SW480 (cell line): ENCODE measurements at places on chromosomes 4 and X.

DNA sequence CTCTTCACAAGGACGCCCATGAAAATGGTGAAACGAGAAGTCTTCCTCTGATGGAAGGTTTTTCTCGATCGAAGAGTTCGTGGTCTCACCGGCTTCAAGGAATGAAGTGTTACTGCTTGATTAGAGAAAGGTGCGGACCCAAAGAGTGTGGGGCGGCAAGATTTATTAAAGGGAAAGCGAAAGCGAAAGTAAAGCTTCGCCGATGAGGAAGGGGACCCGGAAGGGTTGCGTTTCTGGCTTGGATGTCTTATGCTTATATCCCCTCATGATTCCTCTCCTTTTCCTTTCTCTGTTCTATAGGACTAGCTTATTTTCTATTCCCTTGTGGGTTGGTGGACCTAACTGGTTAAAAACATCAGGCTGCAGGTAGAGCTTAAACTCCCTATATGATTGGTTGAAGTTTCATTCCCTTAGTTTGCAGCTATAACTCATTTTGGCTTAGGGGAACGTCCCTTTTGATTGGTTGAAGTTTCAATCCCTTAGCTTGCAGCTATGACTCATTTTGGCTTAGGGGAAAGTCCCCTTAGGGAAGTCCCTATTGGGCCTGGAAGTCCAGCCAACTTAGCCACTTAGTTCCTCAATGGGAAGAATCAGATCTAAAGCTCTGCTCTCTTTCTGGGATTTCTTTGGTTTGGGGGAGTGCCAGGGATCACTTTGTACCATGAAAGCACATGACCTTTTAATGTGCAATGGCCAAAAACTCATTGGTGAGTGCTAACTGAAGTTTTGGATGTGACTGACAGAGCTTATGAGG is 1025.0 kb upstream of the PCDH10 start:
- DNase-seq, result no peak

GRCh38 chr4:185809121-185809520 is 2.9 kb downstream of the SORBS2 start:
- DNase-seq, result no peak

GRCh38 chr4:4480685-4481398 is 61.0 kb downstream of the STX18 start:
- no peak for DNase-seq

DNA sequence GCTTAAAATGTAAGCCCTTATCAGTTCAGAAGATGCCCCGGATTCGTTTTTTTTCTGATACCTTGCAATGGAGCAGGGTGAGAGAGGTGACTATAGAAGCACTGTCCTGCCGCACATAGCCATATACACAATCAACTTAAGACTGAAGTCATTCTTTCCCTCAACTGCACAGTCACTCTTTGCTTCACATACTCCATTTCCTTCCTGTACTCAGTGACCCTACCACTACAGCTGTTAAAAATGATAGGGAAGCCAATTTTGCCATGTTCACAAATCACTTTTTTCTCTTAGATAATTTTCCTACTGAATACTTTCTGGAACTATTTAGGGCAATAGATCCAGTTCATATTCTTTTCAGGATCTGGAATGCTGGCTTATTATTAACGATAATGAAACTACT is 300.0 kb downstream of the ANK2 start:
- DNase-seq, result no peak

- no peak for DNase-seq
Observed at GRCh38 chrX:672931-673330, 42.3 kb downstream of the SHOX start.

- no peak for DNase-seq
Observed at GRCh38 chr4:17562157-17562556, 14.8 kb upstream of the LAP3 start.

DNA sequence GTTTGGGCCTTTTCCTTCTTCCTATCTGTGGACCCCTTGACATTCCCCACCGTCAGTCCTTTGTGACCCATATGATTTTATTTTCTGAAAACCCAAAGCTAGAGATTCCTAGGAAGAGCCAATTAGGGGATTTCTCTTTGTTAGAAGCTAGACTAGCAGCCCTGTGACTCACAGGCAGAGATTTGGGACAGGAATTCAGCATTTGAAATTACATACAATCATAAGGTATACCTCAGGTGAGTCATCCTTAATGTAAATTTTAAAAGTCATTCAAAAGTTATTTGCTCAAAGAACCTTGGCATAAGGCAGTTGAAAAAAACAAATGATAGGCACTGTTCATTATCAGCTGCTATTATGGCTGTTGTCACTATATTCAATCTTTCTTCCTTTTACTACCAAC is 40.6 kb downstream of the USP26 start:
- peak; percentile 1 for DNase-seq

GRCh38 chr4:94595880-94596483 is 144.2 kb downstream of the PDLIM5 start:
- DNase-seq, result peak; percentile 57

DNA sequence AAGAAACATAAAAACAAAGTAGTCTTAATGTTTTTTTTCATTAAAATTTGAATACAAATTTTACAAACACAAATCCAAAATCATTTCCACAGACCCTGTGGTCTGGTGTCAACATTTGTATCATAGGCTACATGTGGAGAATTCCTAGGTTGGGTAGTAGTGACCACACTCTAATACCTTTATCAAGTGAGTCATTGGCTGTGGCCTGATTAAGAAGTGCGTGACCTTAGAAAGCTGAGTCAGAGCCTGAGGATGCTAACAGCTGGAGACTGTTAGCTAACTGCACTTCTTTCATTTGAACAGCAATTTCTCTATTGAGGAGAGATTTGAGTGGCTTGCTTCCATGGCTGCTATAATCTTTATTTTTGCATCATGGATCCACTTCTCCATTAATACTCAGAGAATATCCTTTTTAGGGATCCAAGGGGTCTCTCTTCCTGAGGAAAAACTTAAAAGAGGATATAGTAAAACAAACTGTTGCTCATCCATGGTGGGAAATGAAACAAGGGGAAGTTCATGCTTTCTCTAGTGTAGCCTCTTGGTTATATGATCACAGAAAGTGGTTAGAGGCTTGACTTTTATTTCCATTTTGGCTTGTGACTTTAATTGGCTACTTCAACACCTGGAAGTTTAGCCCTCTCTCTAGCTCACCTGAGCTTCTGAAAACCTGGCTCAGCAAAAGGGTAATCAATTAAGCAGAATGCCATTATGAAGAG is 335.8 kb downstream of the PABPC4L start:
- no peak for DNase-seq

- no peak for DNase-seq
Observed at GRCh38 chr4:141132709-141133145, 542 bp downstream of the RNF150 start.

DNA sequence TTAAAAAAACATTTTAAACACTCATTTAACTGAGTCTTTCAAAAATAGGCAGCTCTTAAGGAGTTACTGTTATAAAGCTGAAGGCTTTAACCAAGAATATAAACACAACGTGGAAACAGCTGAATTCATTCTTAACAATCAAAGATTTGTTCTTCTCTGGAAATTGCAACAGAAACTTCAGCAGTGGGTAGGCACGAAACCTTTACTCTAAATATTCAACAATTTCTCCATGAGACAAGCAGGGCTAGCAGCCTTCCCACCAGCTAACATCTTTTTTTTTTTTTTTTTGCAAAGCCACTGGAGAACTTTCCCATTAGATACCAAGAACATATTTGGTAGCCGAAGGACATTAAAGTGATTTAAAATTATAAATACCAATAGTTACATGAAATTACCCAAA is 78.2 kb upstream of the PRSS48 start:
- no peak for DNase-seq

GRCh38 chrX:2662586-2662985 is 28.5 kb upstream of the CD99 start:
- no peak for DNase-seq

DNA sequence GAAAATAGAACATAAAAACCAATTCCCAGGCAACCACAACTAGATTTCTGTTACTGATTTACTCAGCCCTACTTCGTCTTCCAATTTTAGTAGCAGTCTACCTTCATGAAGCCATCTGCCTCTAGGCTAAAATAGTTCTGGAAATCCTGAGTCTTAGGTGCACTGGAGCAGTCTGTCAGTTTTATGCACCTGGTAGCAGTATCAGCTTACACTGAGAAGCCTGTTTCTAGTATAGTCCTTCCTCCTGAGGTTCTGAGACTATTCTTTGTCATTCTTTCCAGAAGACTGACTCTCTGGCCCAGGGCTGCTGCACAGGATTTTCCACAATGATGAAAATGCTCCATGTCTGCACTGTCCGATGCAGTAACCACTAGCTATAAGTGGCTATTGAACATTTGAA is 16.9 kb upstream of the HPRT1 start:
- no peak for DNase-seq

GRCh38 chrX:24150051-24150790 is 692 bp downstream of the ZFX start:
- DNase-seq, result peak; percentile 87
